ENCODE measurements at places on chromosomes 3 and 15. TPM values are rescaled to one million over a fixed set of nuclear protein-coding genes. Genes with fewer than 3 reads are reported as not detected.

Gene SLC28A2
- not detected for total RNA-seq

- DNase-seq = no peak
These were observed 85.3 kb downstream of the PIK3R4 start for GRCh38 chr3:130661140-130661891.

Gene SRP14
- 149 TPM for total RNA-seq

GRCh38 chr3:188082450-188082849 is 71.5 kb upstream of the LPP start:
- DNase-seq = no peak

All from spinal cord (tissue), 10 donors.